ENCODE measurements at places on chromosomes 3 and 15.

- DNase-seq: no peak
These were observed 835 bp downstream of the UBE3A start for GRCh38 chr15:25437777-25438600.

GRCh38 chr15:66165856-66166255 lies 87.7 kb downstream of the MEGF11 start:
- no peak for DNase-seq

- DNase-seq: no peak
These were observed 106.8 kb upstream of the SAMMSON start for GRCh38 chr3:69892706-69893105.

- no peak for DNase-seq
These were observed 31.4 kb upstream of the UACA start for GRCh38 chr15:70794596-70795310.

DNA sequence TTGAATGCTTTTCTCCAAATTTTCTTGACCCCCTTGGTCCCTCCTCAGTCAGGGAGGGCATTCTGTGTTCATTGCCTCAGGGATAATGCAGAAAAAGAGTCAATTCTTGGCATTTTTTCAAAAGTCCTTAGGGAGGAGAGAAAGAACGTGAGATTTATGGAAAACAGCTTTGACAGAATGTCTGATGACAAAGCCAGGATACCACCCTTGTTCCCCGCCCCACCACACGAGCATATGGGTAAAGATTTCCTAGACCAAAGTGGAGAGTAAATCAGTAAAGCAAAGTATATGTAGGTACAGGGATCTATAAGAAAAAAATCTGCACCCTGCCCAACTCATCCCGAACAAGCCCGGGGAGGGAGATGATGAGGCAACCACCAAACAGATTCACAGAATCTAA lies 11.2 kb downstream of the SRGAP3 start:
- DNase-seq: no peak

DNA sequence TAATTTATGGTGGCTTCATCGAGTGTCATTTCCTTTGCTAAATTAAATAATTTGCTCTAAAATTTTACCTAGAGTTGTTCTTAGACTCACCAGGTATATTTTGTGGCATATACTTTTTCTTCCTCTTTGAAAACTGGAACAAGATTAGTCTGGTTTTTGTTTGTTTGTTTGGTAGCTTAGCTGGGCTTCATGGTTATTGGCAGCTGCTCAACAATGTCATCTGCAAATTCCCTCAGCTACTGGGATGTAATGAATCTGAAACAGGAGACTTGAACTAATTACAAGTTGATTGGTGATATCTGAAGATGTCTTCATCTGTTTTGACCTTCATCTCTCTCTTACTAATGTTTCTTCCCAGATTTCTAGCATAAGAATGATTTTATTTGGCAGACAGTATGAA lies 270.5 kb upstream of the P2RY1 start:
- no peak for DNase-seq

- DNase-seq: no peak
These were observed 62.8 kb downstream of the SEMA5B start for GRCh38 chr3:122964811-122965210.

DNA sequence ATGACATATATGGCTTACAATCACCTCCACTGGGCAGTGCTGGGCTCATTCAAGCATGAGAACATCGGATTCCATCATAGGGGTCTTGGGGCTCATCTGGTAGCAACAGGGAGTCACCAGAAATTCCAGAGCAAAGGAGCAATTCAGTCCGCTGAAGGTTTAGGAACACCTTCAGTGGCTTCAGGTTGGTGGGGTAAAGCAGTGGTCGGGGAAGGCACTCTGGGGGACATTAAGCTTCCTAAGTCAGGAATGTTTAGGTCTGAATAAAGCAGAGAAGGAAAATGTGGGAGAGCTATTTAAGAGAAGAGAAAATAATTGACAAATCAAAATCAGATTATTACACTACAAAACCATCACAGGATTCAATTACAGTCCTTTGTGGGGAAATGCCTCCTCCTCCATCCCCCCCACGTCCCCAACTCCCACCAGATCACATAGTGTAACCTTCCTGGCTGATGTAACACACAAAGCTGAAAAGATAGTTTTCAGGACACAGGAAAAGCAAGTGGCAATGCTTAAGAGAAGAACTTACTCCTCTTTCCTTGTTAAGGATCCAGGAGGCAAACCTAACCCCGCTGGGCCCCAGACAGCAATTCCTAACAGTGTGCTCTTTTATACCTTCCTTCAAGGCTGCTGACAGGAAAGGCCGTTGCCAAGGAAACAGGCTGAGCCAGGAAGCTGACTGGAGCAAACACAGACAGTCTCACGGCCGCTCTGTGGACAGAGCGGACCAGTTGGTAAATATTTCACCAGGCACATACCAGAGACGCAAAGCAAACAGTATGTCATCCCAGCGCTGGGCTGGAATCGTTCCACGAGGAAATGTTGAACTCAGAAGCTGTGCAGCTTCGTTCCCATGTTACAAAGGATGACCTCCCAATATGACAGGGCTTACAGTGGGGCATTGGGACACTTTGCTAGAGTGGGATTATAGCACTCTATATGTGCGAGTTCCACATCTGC lies 57.5 kb upstream of the LMCD1 start:
- no peak for DNase-seq

DNA sequence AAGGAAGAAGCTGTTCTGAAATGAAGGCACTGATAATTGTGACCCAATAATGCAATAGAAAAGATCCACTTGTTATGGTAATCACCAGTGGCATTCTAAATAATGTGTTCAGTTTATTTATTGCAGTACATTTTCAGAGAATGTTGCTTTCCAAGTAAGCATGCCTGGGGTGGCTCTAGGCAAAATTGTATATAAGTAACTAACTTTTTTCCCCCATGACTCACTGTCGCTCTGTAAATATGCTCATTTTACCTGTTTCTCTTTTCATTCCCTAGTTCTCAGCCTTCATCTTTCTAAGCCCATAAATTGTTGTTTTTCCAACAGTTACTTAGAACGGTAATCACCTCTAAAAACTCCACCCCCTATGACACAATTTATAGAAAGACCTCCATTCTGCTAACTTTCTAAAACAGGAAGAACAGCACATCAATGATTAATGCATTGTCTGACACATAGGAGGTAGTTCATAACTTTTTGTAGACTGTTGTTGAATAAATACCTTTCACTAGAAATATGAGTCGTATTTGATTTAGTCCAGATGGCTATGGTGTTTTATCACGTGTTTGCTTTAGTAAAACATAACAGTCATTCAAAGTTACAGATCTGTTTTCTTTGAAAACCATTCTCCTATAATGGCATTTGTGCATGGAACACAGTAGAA lies 143.1 kb downstream of the LSAMP start:
- DNase-seq: no peak

DNA sequence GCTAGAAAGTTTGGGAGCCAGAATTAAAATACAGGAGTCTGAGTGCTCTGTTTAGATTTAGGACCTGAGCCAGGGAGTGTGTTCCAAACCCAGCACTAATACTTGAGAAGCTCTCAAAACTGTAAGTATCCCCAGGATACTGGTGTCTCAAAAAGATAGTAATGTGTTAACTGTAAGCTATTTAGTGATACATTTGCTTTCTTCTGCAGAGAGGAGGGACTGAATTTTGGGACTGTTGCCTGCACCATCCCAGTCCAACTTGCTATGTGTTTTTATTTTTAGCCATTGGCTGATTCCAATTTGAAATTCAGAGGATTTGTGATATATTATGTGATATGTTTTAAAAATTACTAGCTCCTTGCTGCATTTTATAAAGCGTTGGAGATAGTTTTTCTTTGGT lies 31.5 kb downstream of the UBE2E1 start:
- DNase-seq: no peak

DNA sequence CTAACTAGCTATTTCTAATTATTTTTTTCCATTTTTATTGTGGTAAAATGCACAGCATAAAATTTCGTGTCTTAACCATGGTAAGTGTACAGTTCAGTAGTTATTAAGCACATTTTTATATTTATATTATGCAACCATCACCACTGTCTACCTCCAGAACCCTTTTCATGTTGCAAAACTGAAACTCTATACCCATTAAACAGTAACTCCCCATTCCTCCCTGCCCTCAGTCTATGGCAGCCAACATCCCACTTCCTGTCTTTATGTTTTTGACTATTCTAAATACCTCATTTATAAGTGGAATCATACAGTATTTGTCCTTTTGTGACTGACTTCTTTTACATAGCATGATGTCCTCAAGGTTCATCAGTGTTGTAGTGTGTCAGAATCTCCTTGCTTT lies 25.5 kb downstream of the SLC35A5 start:
- no peak for DNase-seq

DNA sequence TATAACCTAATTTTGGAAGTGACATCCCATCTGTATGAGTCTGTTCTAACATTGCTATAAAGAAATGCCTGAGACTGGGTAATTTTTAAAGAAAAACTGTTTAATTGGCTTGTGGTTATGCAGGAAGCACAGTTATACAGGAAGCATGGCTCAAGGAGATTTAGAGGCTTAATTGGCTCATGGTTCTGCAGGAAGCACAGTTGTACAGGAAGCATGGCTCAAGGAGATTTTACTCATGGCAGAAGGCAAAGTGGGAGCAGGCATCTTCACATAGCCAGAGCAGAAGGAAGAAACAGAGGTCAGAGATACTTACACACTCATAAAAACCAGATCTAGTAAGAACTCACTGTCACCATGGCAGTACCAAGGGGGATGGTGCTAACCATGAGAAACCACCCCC lies 193.1 kb upstream of the ADAMTS9 start:
- DNase-seq: no peak

All from cortex of kidney (tissue), 1 donor.